ENCODE measurements at places on chromosomes 4 and X.

DNA sequence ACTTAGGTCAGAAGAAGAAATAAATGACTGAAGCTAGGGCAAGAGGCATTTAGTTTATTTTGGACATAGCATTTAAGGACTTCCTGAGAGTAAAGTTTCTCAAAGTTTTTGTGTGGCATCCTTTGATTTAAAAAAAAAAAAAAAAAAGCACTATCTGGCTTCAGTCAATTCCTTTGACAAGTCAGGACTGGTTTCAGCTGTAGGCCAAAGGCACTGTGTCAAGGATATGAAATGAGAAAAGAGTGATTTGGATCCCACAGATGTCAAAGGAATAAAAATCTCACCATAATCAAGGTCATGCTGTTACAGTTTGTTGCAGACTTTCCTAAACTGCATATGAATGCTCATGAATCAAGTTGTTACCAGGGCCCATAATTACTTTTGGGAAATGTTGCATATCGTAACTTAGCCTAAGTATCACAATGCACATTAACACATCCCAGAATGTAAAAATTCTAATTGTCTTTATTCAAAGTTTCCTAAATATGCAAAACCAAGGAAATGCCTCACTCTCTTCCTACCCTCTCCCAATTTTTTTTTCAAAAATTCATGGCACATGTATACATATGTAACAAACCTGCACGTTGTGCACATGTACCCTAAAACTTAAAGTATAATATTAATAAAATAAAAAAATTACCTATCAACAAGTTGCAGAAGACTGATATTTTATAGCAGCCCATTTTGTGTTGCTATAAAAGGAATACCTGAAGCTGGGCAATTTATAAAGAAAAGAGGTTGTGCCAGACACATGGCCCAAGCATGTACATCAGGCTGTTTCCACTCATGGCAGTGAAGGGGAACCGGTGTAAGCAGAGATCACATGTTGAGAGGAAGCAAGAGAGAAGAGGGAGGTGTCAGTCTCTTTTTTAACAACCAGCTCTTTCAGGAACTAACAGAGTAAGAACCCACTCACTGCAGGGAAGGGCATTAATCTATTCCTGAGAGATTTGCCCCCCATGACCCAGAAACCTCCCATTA is 33.7 kb upstream of the ADAMTS3 start:
- DNase-seq = no peak

GRCh38 chrX:50723006-50723405 is 91.0 kb downstream of the SHROOM4 start:
- no peak for DNase-seq

DNA sequence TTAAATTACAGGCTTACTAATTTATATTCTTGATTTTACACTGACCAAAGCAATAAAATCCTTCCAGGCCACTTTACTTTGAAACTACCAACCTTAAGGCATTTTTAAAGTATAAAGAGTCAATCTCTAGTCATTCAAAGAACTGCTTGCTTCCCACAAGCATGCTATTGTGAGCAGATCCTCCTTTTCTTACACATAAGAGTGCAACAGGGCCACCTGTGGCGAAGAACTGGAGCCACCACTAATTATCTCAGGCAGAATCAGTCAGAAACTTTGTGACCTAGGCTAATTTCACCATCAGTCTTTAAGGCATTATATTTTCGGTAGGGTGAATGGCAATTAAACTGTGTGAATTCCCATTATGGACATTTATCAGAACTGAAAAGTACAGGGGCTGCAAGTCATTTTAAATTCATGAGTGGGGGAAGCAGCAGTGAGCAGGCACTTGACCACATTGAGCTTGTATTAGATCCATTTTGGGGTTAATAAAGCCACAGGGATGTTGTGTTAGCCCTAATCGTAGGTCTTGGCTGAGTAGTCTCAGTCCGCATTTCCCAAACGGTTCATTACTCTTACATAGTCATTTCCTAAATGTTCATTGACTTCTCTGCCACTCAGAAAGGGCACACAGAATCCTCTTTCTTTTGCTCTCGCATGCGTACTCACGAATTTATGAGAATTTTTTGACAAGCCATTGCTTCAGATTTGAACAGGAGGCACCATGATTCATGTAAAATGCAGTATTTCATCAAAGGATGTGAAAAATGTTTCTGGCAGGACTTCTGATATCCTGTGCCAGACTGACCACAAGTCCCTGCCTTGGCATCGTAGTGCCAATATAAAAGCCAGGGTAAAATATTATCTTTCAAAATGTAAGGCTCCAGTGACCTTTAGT is 39.8 kb downstream of the NPY2R start:
- DNase-seq = no peak

DNA sequence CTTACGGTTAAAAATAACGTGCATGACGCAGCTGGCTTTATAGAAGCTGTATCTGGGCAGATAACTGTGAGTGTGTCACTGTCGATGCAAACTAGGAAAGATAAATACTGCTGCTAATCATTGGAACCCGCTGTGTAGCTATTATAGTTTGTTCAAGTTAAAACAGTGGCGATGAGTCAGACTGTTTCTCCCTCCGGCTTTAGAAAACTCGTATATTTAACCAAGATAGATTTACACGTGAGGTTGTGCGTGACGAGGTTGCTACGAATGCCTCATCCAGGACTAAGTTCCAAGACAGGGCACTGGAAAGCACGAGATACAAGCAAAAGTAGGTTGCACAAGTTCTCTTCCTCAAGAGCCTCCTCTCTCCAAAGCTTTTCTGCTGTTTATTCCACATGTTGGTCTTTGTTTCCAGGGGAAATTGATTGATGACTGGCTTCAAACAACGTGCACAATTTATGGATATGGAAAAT is 270.7 kb downstream of the FBXW7 start:
- DNase-seq = no peak

DNA sequence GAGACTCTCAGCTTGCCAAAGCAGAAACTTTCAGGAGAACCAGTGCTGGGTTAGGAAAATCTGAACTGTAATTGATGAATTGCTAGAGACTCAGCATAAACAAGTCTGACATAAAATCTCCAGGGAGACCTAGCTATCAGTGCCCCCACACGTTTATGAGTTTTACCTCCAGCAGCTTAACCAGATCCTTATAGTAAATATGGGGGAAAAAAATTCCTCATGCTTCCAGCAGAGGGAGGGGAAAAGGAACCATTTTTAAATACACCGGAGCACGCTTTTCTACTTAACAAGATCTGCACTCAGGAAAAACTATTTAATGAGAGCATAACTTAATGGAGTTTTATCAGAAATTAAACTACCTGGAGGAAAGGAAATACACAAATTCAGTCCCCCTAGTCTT is 1040.7 kb upstream of the INTU start:
- DNase-seq = no peak
